Mammary epithelial cell (primary cell): ENCODE measurements at places on chromosomes 16 and 17. TPM values are rescaled to one million over a fixed set of nuclear protein-coding genes. Genes with fewer than 3 reads are reported as not detected.

DCAF7 gene
- polyA plus RNA-seq, result 64.9 TPM

CMTM4 gene
- polyA plus RNA-seq, result 17.0 TPM

ALDOC gene
- polyA plus RNA-seq, result 163 TPM

MYH1 gene
- not detected for polyA plus RNA-seq

CDRT15 gene
- not detected for polyA plus RNA-seq

ZNF23 gene
- 3.8 TPM for polyA plus RNA-seq

RFNG gene
- polyA plus RNA-seq, result 13.6 TPM

FBXO39 gene
- 0.31 TPM for polyA plus RNA-seq

DNA sequence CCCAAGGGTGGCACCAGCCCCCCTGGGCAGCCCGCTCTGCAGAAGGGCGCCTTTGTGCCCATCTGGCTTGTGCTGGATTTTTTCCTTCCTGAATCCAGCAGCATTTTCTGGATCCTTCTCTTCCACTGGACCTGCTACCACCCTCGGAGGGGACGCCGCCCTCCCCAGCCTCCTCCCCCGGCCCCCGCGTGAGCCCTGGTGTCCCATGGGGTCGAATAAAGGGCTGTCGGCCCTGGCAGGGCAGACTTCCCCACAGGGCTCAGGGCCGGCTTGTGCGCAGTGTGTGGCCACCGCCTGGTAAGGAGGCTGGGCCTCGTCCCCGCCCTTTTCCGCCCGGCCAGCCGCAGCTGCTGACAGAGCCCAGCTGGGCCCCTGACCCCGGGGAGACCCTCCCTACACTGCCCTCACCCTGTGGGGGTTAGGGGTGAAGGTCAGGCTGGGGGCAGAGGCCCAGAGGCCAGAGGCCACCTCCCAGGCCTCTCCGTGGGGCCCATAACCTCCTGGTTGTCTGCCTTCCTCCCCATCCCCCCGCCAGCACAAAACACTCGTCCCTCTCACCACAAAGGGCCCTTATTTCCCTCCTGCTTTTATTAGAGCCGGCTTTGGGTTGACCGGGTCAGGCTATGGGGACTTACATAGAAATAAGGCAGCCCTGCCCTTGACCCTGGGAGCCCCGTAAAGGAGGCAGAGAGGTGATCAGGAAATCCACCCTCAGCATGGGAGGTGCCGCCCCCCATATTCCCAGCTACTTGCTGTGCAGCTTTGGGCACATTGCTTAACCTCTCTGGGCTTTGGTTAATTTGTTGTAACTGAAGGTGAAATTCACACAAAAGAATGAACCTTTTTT is 179.3 kb upstream of the CIBAR2 start:
- DNase-seq, result no peak

- DNase-seq, result no peak
Observed at GRCh38 chr16:84633622-84634021, 14.7 kb upstream of the KLHL36 start.

GRCh38 chr17:76546556-76547182 is 6.8 kb downstream of the PRCD start:
- DNase-seq, result peak; percentile 94

DNA sequence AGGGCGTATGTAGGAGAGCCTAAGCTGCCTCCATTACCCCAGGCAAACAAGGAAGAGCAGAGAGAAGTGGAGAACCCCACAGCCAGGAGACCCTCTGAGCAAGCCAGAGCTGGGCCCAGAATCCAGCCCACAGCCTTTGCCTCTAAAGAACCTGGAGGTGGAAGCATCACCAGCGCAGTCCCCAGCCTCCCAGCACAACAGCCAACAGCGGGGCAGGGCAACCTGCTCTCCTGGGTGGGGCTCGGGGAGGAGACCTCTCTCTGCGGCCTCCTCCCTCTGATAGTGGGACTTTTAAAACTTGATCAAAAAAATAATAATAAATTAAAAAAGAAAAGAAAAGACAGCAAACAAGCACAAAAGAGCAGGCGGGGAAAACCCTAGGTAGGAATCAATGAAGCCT is 45.9 kb downstream of the AXIN2 start:
- no peak for DNase-seq

DNA sequence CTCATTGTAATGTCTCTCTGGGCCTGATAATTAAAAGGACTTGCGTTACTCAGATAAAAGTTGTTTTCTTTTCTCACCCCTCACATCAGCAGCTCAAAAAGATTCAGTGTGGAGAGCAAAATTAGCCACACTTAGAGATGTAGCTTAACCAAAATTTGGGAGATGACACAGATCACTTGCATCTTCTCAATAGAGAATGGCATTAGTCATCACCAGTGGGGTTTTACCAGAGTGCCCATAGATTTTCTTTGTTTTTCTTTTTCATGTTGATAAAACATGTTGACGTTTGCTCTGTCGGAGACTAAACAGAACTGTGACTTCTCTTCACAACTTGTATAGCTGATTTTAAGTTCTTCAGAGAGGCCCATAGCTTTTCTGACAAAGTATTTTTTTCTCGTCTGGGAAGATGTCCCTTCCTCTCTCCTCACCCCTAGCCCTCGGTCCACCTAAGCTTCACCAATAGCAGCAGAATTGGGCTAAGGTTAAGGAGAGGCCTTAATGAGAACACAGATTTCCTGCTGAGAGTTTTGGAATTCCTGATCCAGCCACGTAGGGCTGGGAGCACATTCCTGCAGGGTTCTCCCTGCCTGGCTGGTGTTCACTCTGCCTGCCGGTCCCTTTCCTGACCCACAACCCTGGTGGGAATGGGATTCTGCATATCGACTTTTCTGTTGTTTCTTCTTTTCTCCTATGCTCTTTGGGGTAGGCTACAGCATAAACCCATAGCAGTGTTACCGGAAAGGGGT is 92.6 kb downstream of the CACNG3 start:
- no peak for DNase-seq

- peak; percentile 57 for DNase-seq
Observed at GRCh38 chr17:60506312-60506711, 19.7 kb downstream of the APPBP2 start.

DNA sequence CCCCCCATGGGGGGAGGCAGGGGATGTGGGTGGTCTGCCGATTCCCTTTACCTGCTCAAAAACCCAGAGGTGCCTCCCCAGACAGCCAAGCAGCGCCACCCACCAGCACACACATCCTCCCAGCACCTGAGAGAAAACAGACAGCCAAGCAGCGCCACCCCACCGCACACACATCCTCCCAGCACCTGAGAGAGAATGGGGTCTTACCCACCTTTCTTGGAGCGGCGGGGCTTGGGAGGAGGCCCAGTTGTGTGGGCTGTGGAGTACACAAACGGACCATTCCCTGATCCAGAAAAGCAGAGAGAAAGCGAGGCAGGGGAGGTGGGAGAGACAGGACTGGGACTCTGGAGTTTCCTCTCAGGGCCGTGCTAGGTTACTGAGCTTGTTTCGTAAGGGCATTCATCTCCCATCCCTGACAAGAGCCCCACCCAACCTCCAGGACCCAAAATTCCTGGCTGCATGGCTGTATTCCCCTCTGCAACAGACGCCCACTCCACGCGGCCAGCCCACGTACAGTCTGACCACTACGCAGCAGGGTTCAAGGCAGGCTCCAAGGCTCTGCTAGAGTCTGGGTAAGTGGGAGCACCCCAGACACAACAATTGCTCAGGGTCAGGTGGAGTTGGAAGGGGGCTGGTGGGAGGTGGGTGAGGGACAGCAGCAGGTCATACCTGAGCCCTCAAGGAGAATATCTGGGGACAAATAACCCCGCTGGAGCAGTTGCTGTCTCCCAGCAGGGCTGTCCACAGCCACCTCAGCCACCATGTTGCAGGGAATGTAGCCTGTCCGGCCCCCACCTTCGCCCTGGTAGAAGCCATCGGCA is 22.3 kb downstream of the TSPOAP1 start:
- DNase-seq, result no peak

GRCh38 chr16:49355933-49356665 is 17.5 kb upstream of the C16orf78 start:
- no peak for DNase-seq

- DNase-seq, result no peak
Observed at GRCh38 chr17:66713533-66714042, 121.3 kb upstream of the CACNG5 start.

DNA sequence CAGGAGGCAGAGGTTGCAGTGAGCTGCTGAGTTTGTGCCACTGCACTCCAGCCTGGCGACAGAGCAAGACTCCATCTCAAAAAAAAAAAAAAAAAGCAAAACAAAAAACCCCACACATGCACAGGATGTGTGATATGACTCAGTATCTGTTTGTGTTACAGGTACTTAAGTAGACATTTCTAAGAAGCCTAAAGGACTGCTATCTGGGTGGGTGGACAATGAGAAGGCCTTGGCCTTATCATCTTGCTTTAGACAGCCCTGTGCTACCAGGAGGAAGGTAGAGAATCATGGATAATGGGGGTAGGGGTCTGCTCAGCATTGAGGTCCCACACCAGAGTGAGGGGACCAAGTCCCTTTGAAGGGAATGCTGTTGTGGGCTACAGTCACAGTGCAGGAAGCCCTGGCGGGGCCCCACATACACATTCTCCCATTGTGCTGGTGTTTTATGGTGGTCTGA is 26.7 kb downstream of the PLD6 start:
- peak; percentile 30 for DNase-seq

GRCh38 chr17:73401911-73402310 is 90.1 kb upstream of the CDC42EP4 start:
- DNase-seq, result no peak

DNA sequence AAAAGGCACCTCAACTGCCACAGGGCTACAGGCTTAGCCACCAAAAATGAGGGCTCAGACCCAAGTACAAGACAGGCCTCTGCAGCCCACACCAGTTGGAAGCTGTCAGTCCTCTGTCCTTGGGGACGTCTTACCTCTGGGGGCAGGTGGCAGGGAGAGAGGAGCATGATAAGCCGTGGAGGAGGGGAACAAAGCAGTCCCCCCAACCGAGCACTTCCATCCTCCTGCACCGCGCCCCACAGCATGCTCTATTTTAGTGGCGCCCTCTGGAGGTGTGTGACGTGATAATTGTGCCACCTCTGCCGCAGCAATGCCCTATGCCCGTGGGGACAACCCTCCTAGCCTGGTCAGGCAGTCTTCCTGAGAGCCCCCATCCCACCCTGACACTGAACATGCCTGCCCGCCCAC is 13.6 kb downstream of the G6PC3 start:
- DNase-seq, result no peak

DNA sequence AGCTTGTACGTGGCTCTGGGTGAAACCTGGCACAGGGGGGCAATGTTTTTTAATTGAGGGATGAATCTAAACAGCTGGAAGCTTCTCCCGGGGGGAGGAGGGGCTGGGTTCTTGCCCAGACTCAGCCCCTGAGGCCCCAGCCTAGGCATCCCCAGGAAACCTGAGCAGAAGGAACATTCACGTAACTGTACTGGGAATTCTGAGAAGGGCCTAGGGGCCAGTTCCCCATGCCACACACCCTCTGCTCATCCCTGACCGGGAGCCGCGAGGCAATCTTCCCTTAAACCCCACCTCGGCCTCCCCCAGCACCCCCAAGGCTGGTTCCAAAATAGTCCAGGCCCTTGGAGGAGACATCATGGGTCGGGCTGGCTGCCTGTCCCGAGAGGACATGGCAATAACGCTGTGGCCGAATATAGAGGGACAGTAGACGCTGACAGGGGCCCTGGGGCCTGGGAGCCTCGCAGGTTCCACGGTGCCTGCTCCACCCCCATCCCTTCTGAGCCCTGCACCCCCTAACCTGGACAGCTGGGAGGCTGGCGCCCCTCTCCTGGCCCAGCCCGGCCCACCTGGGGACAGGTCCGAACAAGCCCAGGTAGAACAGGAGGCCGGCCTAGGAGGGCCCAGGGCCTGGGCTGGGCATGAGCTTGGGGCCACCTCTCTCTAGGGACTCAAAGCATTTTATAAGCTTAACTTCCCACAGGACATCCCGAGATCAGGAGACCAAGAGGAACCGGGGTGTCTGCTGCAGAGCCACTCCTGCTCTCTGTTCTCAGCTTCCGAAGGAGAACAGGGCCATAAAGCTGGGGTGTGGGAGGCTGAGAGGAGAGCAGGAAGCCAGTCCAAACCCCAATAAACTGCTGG is 83.2 kb upstream of the TOB1 start:
- DNase-seq, result peak; percentile 32

GRCh38 chr16:73615071-73615940 is 567.4 kb upstream of the ZFHX3 start:
- DNase-seq, result no peak

DNA sequence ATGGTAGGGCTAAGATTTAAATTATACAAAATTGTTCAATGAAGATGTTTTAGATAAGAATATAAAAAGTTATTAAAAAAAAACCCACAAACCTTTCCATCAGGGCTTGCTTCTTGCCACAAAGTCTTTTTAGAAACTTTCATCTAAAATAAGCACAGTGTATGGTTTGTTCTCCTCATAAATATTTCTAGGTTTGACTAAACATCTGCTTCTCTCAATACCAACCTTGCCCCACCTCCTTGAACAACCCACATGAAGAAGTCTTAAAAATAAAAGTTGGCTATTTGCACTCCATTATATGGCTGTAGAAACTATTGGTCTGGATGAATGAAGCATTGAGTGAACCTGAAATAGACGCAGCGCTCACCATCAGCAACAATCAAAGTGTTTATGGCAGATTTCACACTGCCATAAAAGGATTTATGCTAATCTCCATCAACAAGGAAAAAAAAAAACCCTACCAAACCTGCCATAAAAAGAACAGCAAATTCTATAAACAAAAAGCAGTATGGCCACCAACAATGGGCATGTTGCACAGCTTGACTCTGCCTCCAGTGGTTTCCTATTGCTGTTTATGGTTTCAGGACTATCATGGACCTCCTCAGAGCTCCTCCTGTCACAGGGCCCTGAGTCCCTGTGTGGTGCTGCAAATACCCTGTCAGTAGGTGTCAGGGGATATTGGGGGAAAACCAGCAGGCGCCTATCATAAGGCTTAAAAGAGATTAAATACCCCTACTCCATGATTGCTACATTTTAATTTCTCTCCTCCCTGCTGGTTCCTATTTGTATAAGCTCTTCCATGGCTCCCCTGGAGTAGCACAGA is 37.6 kb downstream of the SNX11 start:
- no peak for DNase-seq

- no peak for DNase-seq
Observed at GRCh38 chr17:12993631-12994030, 24.2 kb downstream of the ELAC2 start.

DNA sequence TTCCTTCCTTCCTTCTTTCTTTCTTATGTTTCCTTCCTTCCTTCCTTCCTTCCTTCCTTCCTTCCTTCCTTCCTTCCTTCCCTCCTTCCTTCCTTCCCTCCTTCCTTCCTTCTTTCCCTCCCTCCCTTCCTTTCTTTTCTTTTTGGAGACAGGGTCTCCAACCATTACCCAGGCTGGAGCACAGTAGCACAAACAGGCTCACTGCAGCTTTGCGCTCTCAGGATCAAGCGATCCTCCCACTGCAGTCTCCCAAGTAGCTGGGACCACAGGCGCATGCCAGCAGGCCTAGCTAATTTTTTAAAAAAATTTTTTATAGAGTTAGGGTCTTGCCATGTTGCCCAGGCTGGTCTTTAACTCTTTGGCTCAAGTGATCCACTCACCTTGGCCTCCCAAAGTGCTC is 31.8 kb upstream of the ZKSCAN2 start:
- DNase-seq, result no peak
